NCI-H774 (cell line): ENCODE measurements at places on chromosomes 4 and X.

GRCh38 chr4:53635697-53636483 is 44.6 kb upstream of the LNX1 start:
- no peak for DNase-seq

- no peak for DNase-seq
These were observed 45.9 kb downstream of the PDLIM5 start for GRCh38 chr4:94497690-94498089.

- DNase-seq = no peak
These were observed at the start of gene PDGFRA for GRCh38 chr4:54228961-54229501. Gene PDGFRA, plus strand, starts transcription at chr4:54229293. Its CDS starts 29,476 bp downstream, at chr4:54258769.

DNA sequence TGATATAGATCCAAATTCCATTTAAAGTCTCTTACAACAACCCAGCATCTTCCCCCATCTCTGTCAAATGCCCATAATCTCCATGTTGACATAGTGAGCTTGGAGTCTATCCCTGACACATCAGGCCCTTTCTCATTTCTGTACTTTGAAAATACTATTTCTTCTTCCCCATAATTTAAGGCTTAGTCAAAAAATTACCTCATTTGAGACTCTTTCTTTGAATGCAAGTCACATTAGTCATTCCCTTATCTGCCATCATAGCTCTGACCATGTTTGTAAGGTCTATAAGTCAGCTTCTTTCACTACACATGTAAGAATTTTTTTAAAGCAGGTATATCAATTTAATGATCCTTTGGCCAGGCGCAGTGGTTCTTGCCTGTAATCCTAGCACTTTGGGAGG is 99.9 kb downstream of the DDX60 start:
- DNase-seq = no peak

DNA sequence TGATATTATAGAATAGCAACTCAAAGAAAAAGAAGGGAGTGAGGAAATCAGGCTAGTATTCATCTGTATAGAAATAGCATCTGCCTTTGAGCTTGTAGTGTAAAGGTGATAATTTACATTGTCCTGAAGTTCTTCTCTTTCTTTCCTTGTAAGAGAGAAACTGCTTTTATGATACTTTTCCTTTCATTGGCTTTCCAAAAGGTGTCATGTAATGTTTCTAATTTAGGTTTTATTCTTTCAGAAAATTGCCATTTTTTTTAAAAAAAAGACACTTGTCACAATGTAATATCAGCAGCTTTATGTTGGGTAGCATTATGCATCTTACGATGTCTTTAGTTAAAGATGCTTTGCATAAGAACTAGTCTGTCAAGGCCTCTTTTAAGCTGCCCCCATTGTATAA is 1153.8 kb upstream of the PCDH7 start:
- no peak for DNase-seq

DNA sequence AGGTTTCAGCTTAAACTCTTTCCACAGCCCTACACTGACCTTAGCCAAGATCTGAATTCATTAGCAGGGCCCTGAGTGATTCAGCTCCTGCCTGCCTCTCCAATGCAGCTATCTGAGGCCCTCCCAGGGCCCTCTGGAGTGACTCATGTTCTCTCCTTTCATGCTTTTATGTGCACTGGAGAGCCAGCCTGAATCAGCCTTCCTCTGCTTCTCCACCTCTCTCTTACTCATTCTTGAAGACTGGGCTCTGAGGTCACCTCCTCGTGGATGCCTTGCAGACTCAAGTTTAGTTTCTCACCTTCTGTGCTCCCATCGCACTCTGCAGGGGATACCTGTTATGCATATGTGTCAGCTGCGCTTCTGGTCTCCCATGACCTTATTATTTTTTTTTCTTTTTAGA is 3.1 kb upstream of the OCIAD2 start:
- DNase-seq = no peak
